ENCODE measurements at places on chromosomes 13 and 19.

GRCh38 chr19:49475995-49476880, 2.2 kb downstream of the FLT3LG start:
- no peak for DNase-seq

DNA sequence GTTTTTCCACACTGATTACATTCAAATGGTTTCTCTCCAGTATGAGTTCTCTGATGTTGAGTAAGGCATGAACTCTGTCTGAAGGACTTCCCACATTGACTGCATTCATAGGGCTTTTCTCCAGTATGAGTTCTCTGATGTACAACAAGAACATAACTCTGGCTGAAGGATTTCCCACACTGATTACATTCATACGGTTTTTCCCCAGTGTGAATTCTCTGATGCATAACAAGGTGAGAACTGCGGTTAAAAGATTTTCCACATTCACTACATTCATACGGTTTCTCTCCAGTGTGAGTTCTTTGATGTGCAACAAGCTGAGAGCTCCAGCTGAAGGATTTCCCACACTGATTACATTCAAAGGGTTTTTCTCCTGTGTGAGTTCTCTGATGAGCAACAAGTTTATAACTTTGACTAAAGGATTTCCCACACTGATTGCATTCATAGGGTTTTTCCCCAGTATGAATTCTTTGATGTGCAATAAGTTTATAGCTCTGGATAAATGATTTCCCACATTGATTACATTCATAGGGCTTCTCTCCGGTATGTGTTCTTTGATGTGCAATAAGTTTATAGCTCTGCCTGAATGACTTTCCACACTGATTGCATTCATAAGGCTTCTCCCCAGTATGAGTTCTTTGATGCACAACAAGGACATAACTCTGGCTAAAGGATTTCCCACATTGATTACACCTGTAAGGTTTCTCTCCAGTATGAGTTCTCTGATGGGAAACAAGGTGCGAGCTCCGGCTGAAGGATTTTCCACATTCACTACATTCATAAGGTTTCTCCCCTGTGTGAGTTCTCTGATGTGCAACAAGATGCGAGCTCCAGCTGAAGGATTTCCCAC, 23.5 kb downstream of the ZNF180 start:
- DNase-seq, result no peak

DNA sequence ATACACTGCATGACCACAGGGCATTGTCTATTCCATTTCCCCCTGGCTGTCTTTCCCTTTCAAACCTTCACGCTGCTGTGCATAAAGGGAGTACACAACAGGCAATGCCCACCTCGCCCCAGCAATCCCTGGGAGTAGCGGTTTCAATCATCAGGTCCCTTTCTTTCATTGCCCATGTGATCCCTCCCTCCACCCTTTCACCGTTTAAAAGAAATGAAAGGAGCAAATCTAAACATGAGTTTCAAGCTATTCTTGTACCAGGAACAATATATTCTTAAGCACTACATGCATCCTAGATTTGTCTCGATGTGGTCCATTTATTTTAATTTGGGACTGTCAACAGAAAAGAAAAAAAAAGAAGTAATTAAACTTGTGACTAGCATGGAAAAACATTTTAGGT, 123.4 kb upstream of the ARGLU1 start:
- DNase-seq, result no peak

DNA sequence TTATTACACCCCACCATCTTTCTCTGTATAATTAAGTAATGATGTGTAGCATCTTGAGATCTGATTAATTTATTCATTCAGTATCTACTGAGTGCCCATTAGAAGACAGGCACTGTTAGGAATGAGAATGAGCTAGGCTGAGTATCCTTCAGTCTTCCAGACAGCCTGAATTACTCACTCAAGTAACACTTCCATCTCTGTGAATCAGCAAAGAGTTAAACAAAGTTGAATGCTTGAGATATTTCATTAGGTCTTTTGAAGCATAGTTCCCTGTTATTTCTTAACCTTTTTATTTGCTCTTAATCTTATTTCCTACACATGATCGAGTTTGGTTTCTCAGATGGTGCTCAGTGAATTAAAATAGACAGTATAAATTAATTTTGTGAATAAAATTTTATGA, 413.7 kb downstream of the DCT start:
- DNase-seq, result no peak
